ENCODE measurements at places on chromosomes 7 and 10. TPM values are rescaled to one million over a fixed set of nuclear protein-coding genes. Genes with fewer than 3 reads are reported as not detected.

- no peak for DNase-seq
Observed at GRCh38 chr10:73650537-73651331, 5.1 kb downstream of the SYNPO2L start.

GRCh38 chr7:157961731-157962457 lies 625.1 kb downstream of the DNAJB6 start:
- DNase-seq = no peak

DNA sequence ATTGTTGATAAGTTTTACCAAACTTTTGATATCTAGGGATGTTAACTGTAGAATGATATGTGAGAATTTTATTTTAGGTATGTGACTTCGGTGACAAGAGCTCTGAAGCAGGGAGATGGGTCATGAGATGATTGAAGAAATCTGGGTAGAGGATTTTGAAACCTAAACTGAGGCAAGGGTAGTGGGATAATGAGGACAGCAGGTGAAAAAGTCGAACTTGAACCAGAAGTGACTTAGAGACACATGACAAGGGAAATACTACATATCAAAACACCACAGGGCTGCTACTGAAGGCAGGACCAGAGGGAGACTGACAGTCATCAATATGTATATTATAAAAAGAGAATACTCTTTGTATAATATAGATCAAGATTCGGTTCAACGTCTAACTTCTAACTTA lies 113.2 kb downstream of the WDFY4 start:
- DNase-seq = no peak

GRCh38 chr7:27165089-27165995 lies at the start of gene HOXA9:
Gene HOXA9 (minus strand): TSS chr7:27165537. CDS start chr7:27165457, 80 bp downstream.
- DNase-seq = no peak

DNA sequence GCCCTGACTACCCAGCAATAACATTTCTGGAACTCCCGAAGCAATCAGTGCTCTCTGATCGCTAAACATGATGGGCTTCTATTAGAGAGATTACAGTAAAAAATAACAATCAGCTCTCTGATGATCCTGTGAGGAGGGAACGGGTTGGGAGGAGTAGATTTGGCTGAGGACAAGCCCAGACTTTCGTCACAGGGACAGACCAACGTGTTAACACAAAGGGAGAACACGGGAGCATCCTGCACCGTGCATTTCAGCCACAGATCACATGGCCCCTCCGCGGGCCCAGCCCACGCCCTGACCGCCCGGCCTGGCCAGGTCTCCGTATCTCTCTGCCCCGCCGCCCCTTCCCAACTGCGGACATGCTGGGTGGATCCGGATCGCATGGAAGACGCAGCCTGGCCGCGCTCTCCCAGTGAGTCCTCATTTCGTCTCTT lies 95.0 kb upstream of the AGBL3 start:
- peak; percentile 86 for DNase-seq

- DNase-seq = no peak
Observed at GRCh38 chr10:130967784-130968183, 343.7 kb downstream of the TCERG1L start.

GRCh38 chr7:54837168-54837567 lies 78.2 kb upstream of the SEC61G start:
- DNase-seq = no peak

- no peak for DNase-seq
Observed at GRCh38 chr7:48899932-48900331, 24.4 kb upstream of the CDC14C start.

GRCh38 chr7:43590862-43591557 lies 8.1 kb downstream of the STK17A start:
- no peak for DNase-seq

GRCh38 chr7:50822706-50823105 lies 40.0 kb upstream of the GRB10 start:
- DNase-seq = no peak

GRCh38 chr7:26381476-26382353 lies 90.1 kb downstream of the SNX10 start:
- no peak for DNase-seq

DNA sequence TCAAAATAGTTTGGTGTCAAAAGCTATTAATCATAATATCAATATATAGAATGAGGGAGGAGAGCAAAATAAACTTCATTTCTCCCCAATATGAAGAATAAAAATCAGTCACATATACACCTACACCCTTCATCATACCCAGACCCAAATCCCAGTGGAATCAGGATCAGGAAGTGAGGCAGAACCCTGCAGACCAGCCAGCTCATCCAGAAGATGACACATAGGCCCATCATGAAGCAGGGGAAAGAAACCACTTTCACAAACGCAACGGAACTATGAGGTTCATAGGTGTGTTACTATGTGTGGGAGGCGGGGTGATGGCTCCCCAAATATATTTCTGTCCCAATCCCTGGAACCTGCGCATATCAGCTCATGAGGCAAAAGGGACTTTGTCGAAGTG lies 89.0 kb downstream of the RSU1 start:
- DNase-seq = no peak

PITX3 gene
- 0.45 TPM for total RNA-seq

GRCh38 chr7:12137283-12137682 lies 73.8 kb upstream of the TMEM106B start:
- no peak for DNase-seq

- DNase-seq = no peak
Observed at GRCh38 chr10:77700086-77700485, 62.5 kb upstream of the KCNMA1 start.

GRCh38 chr7:43855176-43855575 lies 14.1 kb downstream of the MRPS24 start:
- no peak for DNase-seq

SPDYE16 gene
- 0.33 TPM for total RNA-seq

DNA sequence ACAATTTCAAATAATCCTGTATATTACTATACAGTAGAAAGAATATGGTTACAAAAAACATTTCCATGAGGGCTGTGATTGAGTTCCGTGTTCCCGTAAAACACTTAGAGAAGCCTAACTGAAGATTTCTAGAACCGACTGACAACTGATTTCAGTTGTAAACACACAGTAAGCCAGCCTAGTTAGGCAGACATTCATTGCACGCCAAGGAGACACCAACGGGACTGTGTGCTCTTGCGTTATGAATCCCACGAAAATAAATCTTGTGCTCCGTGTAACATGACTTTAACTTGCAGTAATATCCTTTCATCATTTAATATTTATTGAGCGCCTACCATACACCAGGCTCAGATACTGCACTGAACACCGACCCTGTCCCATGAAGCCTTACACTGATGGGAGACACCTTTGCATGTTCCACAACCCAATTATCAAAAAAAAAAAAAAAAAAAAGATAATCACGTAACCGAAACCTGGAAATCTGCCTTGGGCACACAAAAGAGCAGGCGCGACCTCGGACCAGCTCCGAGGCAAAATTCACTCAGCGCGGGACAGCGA lies 420 bp upstream of the KLHL7 start:
- no peak for DNase-seq

- DNase-seq = no peak
Observed at GRCh38 chr10:119737039-119737663, 11.3 kb downstream of the INPP5F start.

- peak; percentile 19 for DNase-seq
Observed at GRCh38 chr7:138625849-138626230, 75.3 kb downstream of the SVOPL start.

DNA sequence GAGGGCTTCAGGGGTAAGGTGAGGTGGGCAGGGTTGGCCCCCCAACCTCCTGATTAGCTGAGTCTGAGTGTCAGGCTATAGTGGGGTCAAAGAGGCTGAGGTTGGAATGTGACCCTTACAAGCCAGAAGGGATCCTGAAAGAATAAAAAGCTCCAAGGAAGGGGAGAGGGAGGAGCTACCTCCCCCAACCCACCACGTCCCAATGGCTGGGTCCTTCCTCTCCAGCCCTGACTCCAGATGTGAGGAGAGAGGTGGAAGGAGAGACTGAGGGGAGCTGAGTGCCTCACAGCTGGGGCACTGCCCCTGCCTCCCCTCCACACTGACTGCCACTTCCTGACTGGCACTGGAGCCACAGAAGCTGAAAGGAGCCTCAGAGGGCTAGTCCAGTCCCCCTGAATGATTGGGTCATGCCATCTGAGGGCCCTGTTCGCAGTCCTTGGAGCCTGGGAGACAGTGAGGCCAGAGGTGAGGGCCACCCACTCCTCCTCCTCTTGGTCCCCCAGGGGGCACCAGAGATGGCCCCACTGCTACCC lies 20.6 kb downstream of the IMPDH1 start:
- no peak for DNase-seq

GRCh38 chr10:113019692-113020474 lies 69.8 kb downstream of the TCF7L2 start:
- no peak for DNase-seq

DNA sequence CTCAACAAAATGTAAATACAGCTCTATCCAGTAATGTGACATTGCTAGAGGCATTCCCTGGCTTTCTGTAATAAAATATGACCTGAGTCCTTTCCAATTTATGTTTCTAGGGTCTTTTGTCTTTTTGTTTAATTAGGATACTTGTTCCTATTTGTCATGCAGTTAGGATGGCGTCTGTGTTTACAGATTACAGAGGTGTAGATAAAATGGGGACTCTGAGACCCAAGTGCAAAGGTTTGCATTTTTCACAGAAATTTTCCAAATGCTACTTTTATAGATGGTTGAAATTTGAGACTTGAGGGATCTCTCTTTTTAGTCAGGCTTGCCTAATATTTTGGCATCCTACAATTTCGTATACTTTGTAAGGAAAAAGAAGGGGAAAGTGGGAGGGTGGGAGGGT lies 332.4 kb downstream of the PTEN start:
- no peak for DNase-seq

DNA sequence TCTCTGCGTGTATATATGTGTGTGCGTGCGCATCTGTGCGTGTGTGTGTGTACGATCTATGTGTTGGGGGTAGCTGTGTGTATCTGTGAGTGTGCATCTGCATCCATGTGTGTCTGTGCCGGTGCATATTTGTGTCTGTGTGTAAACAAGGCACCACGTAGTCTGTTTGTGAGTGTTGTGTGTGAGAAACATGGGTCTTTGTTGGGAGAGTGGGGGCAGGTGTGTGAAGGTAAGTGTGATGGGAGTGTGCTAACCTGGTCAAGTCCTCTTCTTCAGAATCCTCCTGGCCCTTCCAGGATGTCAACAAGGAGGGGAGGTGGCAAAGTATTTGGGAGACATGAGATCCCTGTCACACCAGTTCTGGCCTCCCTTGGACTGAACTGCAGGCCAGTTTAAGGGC lies 87.2 kb downstream of the HIF1AN start:
- DNase-seq = no peak

DNA sequence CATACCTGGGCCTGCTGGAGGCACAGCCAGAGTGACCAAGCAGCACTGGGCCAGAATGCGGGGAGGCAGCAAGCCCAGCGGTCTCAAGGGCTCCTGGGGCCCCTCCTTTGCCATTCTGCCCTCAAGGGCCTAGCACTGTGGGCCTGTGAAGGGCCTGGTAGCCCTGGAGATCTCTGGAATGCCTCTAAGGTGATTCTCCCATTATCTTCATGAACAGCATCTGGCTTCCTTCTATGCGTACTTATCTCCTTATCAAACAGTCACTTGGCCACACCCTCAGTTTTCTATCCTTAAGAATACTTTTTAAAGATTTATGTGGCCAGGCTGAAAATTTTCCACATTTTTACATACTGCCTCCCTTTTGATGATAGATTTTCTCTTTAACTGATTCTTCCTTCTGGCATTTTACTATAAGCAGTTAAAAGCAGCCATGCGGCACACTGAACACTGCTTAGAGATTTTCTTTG lies 67.5 kb upstream of the CCNY start:
- no peak for DNase-seq

- no peak for DNase-seq
Observed at GRCh38 chr7:146864644-146865043, 748.0 kb downstream of the CNTNAP2 start.

DNA sequence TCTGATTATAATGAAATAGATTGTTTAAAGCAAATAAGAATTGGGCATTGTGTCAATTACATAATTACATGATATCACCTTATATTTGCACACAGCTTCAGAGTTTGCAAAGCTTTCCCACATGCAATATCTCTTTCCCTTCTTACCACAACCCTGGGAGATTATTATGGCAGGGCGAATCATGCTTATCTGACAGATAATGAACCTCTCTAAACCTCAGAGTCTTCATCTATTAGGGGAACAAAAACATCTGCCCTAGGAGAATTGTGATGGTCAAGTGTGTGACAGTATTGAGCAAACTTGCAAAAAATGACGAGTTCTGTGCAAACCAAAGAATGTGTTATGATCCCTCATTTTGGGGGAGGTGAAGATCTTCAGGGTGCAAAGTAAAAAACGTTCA lies 90.0 kb downstream of the MYOF start:
- DNase-seq = no peak

GRCh38 chr10:43264965-43265798 lies 1.7 kb downstream of the RASGEF1A start:
- no peak for DNase-seq

KIF20B gene
- 4.6 TPM for total RNA-seq

GRCh38 chr7:151341357-151342101 lies at the start of gene NUB1:
Gene NUB1 (plus strand): TSS chr7:151341812. CDS start chr7:151345350, 3,538 bp downstream.
- DNase-seq = peak; percentile 90

DNA sequence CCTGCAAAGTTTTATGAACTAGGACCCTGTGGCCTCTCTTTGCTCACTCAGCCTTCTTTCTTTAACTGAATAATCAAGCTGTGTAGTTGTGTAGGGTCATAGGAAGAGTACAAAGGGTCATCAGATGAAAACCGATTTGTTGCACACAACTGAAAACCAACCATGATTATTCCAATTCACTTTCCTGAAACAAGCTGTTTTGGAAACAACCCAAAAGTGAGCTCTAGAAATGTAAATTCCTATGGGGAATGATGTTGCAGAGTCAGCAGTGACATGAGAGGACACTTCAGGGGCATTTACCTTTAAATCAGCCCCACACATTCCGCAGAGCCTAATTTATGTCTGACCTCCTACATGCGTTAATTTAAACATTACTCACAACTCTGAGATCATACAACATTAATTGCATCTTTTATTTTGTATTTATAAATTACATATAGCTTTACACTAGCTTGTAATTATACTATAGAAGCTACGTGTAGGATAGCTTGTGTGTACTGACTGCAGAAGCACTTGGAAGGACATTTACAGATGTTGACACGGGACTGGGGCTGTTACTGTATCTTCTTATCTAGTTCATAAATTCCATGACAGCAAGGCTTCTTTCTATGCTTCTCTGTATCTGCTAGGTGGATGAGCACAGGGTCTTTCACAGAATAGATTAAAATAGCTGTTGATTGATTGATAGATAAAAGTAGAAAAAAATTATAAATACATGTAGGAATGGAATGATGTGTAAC lies 139.9 kb upstream of the AKR1E2 start:
- no peak for DNase-seq

DNA sequence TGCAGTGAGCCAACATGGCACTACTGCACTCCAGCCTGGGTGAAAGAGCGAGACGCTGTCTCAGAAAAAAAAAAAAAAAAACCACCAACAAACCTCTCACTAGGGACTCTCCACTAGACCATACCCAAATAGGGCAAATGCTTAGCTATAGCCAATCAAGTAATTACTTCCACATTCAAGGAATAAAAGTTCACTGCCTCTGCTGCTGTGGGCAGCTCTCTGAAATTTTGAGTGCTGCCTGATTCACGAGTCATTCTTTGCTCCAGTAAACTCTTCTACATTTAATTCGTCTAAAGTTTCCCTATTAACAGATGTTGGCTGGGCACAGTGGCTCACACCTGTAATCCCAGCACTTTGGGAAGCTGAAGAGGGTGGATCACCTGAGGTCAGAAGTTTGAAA lies 4.7 kb upstream of the NRBF2 start:
- DNase-seq = no peak

- DNase-seq = no peak
Observed at GRCh38 chr7:137689761-137690160, 157.0 kb downstream of the DGKI start.

CACNA2D1 gene
- 81.7 TPM for total RNA-seq

CFAP43 gene
- 9.9 TPM for total RNA-seq

SVOPL gene
- total RNA-seq = not detected

All from thyroid gland (tissue), 4 donors.